ENCODE measurements at places on chromosomes 16 and 17.

- DNase-seq = no peak
Observed at GRCh38 chr17:81244358-81245023, 5.4 kb downstream of the NDUFAF8 start.

GRCh38 chr17:78611607-78612006 is 34.4 kb upstream of the DNAH17 start:
- DNase-seq = no peak

GRCh38 chr17:22517716-22518115 is 825.4 kb downstream of the KCNJ18 start:
- no peak for DNase-seq

GRCh38 chr16:1313721-1314369 is 4.4 kb downstream of the UBE2I start:
- DNase-seq = no peak

DNA sequence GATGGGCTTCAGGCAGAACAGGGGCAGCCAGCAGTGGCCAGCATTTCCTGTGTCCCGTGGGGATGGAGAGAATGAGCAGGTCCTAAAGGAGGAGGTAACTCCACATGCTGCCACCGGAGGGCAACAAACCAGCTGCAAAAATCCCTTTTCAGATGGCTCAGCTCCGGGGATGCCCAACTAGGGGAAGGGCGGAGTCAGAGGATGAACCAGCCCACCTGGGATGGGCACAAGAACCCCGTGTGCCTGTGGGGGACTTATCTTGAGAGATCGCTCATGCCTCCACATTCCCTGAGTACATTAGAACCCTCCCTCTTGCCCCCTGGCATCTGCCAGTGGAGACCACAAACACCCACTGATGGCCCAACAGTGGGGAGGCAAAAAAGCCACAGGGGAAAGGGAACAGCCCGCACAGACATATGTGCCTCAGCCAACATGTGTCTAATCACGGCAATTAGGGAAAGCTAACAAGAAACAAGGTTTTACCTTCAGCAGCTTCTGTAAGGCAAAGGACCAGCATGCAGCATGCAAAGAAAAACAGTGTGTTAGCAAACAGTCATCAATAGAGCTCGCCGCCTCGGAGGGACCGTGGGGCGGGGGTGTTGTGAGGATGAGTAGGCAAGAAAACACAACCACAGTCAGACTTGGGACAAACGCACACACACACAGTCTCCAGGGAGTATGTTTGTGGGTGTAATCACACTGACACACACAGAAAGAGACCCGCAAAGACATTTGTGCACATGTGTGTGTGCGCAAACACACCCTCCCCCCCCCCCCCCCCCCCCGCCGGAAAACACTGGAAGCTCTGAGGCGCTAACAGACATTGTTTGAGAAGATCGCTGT is 64.0 kb downstream of the MYO18A start:
- DNase-seq = no peak

- DNase-seq = no peak
Observed at GRCh38 chr16:73071131-73071940, 23.4 kb upstream of the ZFHX3 start.

- DNase-seq = no peak
Observed at GRCh38 chr17:71184716-71185115, 936.1 kb upstream of the SOX9 start.

- no peak for DNase-seq
Observed at GRCh38 chr17:78272914-78273258, 41.5 kb downstream of the TMEM235 start.

DNA sequence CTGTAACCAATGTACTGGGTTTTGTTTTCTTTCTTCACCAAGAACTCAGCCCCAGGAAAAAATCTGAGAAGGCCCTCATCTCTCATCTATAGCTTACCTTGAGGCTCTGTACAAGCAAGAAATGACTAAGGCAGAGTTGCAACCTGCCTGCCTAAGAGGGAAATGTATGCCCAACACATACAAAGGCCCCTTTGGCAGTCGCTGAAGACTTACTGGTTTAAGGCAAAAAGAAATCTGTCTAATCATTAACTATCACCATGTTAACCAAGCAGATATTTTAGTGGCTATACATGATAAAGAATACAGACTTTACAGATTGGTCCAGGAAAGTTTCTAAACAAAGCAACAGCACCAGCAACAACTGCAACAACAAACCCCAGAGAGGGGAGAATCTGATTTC is 14.2 kb downstream of the ZNF624 start:
- DNase-seq = no peak

- peak; percentile 41 for DNase-seq
Observed at GRCh38 chr16:85514295-85514597, 98.9 kb upstream of the GSE1 start.

DNA sequence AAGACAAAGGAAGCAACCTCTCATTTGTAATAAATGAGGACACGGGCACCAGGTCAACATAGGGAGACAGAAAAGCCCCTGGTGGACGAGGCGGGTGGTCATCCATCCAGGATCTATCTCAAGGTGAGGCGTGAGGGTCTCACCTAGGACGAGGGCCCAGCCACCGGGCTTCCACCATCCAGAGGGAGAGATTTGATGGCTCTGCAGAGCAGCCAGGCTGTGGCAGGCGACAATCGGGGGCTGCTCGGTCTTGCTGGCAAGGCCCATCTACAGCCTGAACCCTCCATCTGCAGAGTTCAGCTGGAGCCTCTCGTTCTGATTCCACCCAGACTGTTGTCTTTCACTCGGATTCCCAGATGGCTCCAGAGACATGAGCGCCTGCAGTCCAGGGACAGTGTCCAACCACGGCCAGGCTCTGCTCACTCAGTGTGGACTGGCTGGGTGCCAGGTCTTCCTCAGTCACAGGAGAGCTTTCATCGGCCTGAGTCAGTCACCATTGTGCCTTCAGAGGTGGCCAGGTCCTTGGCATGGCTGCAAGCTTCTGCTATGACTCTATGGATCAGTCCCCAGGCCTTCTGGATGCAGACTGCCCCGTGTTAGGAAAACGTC is 5.9 kb downstream of the LITAFD start:
- no peak for DNase-seq

GRCh38 chr16:13997526-13997925 is 73.6 kb upstream of the MRTFB start:
- no peak for DNase-seq

DNA sequence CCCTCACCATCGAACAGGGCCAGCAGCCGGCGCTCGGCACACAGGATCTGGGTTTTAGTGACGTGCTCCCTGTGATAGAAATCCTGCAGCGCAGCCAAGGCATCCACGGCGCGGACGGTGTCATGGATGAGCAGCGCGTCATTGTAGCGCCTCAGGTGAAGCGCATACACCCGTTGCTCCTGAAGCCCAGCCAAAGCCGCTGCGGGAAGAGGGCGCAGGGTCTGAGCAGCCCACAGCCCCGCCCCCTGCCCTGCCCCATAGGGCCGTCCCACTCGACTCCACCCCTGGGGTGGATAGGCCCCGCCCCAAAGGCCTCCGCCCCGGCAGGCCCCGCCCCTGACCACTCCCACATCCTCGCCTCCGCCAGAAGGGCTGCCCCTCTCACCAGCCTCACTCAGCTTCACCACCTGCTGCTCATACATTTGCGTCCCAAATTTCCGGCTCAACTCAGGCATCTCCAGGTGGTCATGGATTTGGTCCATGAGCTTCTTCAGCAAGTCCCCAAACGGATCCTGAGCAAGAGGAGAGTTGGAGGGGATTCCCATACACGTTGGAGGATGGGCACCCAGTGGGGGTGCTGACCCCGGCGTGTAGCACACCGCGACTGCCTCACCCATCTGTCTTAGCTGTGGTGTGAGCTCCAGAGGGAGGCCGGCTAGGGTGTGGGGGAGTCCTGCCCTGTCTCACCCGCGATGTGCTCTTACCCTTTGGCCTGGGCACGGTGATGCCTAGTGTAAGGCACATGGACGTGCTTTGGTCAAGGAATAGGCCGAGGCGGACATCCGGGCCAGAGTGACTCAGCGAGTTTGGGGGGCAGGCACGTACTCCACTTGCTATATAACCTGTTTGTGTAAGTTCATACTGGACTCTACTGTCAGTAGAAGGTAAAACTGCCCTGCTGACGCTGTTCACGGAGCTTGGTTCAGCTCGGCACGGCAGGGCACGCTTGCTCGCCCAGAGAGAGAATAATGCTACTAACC is 4.6 kb downstream of the DHX58 start:
- no peak for DNase-seq

DNA sequence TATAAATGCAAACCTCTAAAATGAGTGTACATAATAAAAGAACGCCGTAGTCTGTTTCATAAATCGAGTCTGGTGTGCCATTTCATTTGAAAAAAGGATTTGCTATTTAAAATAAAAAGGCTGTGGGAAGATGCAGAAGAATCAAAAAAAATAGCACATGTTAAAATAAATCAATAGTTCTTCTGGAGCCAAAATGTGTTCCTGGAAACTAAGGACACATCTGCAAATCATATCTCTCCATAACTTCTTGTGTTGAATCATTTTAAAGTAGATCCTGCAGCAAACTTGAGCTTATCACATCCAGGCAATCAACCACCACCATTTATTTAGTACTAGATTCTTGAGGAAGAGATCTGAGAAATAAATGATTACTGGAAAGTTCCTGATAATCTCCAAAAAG is 29.0 kb downstream of the XPO6 start:
- no peak for DNase-seq

DNA sequence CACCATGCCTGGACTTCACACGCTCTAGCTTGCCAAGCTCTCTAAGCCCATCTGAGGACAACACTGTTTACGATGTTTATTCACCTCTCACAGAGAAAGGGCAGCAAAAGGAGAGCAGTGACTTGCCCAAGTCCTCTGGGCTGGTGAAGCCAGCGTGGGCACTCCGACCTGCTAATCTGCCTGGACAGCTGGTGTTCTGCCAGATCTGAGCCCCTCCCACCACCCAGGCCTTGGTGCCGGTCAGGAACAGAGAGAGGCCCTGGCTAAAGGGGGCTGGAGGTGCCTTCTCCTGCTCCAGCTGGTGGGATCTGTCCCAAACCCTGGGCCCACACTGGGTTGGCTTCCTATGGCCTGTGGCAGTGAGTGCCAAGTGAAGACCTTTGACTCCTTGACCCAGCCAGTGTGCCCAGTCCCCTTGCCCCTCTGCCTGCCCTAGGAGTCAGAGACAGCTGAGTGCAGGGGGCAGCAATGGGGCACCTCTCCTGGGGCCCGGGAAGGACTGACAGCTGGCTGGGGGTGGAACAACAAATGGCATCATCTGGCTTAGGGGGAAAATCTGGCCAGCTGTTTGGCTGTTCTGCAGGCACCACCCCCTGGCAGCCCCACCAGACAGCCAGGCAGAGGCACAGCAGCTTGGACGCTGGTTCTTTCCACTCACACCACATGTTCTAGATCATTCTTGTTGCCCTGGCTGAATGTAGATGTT is 1.8 kb upstream of the SLC4A1 start:
- DNase-seq = no peak

DNA sequence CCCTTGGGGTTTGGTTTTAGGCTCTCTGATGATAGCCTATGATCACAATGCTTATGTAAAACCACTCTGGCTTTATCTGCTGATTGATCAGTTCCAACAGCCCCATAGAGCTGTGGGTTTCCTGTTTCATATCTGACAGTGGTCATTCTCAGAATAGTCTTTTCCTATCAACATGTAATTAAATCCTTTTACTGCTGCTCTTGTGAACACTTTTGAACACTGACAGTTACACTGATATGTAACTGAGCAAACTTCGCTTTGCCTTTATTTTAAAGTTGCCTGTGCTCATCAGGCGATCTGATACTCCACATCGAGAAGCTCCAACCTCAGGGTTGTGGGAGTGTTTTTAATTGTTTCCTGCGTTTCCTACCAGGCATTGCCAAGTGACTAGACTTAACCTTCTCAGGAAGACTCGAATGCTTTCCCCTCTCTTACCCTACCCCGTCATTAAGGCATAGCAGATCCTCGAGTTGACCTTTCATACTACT is 17.3 kb upstream of the CLEC18B start:
- DNase-seq = no peak

All from thoracic aorta (tissue), 2 donors.